Endothelial cell of umbilical vein (primary cell): ENCODE measurements at places on chromosomes 5 and 9. TPM values are rescaled to one million over a fixed set of nuclear protein-coding genes. Genes with fewer than 3 reads are reported as not detected.

REEP2 gene
- 4.0 and 4.4 TPM in 2 replicates for total RNA-seq

PAIP1 gene
- 81.6 and 90.1 TPM in 2 replicates for total RNA-seq

GRCh38 chr5:34895641-34896419, 19.5 kb downstream of the RAD1 start:
- no peak for DNase-seq
- no peaks in the 10 kb centered on the region for H3K4me1 ChIP-seq
- H3K36me3 ChIP-seq = no peaks in the 10 kb centered on the region

- H3K27me3 ChIP-seq = no peaks in the 10 kb centered on the region
- no peaks in the 10 kb centered on the region for H3K4me1 ChIP-seq
- no peaks in the 10 kb centered on the region for H3K36me3 ChIP-seq
- H3K4me3 ChIP-seq = no peak overlapping the region
- no peak for DNase-seq
Measured at GRCh38 chr5:91272858-91273257, 110.3 kb downstream of the ARRDC3 start.

- no peak overlapping the region for H3K27ac ChIP-seq
- H3K36me3 ChIP-seq = peaks cover 9% of the 10 kb centered on the region
- H3K27me3 ChIP-seq = no peaks in the 10 kb centered on the region
- H3K4me1 ChIP-seq = no peaks in the 10 kb centered on the region
- no peak overlapping the region for H3K4me3 ChIP-seq
Measured at GRCh38 chr5:178606269-178606668, 16.1 kb upstream of the COL23A1 start.

GRCh38 chr5:163407034-163407655, 30.2 kb upstream of the CCNG1 start:
- no peak for DNase-seq
- no peak overlapping the region for H3K4me3 ChIP-seq
- no peaks in the 10 kb centered on the region for H3K27me3 ChIP-seq
- H3K27ac ChIP-seq = no peak overlapping the region

DNA sequence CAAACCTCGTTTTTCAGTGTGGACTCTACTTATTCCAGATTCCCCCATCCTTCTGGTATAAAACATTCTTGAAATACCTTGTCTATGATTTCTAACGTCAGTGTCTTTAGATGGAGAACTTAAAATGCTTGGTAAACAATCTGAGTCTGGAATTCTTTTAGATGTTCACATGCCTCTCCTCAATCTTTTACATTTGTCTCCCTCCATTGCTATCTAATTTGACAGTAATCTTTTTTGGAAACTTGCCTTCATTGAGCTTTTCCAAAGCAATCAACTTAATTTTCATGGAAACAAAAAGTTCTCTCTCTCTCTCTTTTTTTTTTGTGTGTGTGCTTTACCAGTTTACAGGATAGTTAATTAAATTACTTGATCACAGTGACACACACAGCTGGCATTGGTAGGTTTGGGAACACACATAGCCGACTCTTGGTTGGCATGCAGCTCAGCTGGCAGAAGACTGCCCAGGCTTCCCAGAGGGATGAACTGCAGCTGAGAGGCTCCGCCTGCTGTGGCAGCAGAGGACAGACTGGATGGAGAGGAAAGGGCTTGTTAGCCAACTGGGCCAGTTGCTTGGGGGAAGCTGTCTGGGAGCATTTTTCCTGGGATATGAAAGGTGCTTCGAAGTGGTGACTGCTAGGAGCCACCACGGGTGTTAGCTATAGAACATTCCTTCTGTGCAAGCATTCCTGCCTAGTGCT, 271.3 kb downstream of the ZSWIM6 start:
- H3K27ac ChIP-seq = no peak overlapping the region
- no peak for DNase-seq
- H3K4me1 ChIP-seq = no peaks in the 10 kb centered on the region

SPATA31D3 gene
- not detected in 2 replicates for total RNA-seq

DNA sequence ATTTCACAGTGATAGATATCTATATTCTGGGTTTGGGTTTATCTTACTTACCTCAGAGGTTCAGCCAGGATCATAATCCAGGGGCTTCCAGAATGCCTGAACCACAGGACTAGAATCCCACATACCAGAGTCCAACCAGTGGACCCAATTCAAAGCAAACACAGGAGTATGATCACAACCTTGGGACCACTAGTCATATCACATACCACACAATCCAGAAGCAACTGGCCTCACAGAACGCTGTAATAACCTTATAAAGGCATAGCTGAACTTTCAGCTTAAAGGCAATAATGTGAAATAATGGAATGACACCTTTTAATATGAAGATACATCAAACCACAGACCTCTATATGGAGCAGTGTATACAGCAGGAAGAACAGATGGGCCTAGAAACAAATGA, 25.3 kb downstream of the RAPGEF6 start:
- H3K36me3 ChIP-seq = no peaks in the 10 kb centered on the region
- peaks cover 13% of the 10 kb centered on the region for H3K4me1 ChIP-seq
- no peak for DNase-seq
- peak overlapping the region; percentile 68 for H3K27ac ChIP-seq
- H3K4me3 ChIP-seq = no peak overlapping the region

- H3K27ac ChIP-seq = no peak overlapping the region
- DNase-seq = peak; percentile 11
- no peaks in the 10 kb centered on the region for H3K27me3 ChIP-seq
- H3K4me1 ChIP-seq = peaks cover 6% of the 10 kb centered on the region
Measured at GRCh38 chr5:62486672-62487071, 74.1 kb downstream of the IPO11 start.
